Adrenal gland (tissue), 19 donors: ENCODE measurements at places on chromosomes 2 and 18.

GRCh38 chr2:217277646-217278398 is 418.0 kb upstream of the TNP1 start:
- no peak for DNase-seq

- no peak for DNase-seq
These were observed 729.8 kb upstream of the SOX11 start for GRCh38 chr2:4962419-4962818.

GRCh38 chr2:143823876-143824275 is 694.7 kb downstream of the ARHGAP15 start:
- no peak for DNase-seq

DNA sequence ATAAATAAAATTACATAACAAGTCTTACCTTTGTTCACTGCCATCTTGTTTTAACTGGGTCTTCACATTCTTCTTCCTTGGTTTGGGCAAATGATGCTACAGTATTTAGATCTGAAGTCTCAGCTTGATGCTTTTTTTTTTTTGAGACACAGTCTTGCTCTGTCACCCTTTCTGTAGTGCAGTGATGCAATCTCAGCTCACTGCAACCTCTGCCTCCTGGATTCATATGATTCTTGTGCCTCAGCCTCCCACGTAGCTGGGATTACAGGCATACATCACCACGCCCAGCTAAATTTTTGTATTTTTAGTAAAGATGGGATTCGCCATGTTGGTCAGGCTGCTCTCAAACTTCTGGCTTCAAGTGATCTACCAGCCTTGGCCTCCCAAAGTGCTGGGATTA is 53.2 kb upstream of the MAT2A start:
- DNase-seq = no peak

DNA sequence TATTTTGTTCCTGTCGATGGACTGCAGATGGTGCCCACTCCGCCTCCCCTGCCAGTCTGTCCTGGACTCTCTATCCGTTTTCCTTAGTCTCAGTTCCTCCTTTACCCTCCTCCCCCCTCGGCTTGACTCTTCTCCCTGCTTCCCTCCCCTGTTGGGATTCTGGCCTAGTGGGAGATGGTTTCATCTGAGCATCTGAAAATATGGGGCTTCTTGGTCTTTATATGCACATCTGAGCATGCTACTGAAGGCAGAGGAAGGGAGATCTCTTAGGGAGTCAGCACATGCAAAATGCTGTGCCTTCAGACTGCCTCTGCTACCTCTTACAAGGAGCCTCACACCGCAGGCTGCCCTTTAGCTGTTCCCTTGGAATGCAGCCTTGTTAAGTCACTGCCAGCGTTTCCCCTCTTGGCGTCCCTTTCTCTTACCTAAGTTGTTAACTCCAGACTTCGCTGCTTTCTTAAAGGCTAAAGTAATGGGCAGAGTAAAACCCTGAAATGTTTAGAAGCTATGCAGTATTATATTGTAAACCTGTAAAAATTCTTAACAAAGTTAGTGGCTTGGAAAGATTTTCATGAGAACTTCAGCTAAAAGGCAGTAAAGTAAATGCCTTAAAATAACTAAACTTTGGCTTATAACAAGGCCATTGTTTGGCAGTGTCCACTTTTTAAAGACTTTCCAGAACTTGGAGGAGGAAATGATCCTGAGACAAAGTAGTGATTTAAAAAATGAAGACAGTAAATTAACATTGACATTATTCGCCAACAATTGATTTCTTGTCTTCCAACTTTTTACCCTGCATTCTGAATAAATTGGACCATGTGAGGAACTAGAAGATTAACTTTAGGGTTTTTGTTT is 49.8 kb downstream of the LDLRAD4 start:
- DNase-seq = no peak
